BJ (cell line): ENCODE measurements at places on chromosomes 6 and 20. TPM values are rescaled to one million over a fixed set of nuclear protein-coding genes. Genes with fewer than 3 reads are reported as not detected.

GRCh38 chr6:53026526-53026925 is 31.4 kb upstream of the GSTA4 start:
- no peak for DNase-seq

Gene TM9SF4
- 97.4 and 101 TPM in 2 replicates for polyA plus RNA-seq

Gene WFDC12
- polyA plus RNA-seq: not detected in 2 replicates

DNA sequence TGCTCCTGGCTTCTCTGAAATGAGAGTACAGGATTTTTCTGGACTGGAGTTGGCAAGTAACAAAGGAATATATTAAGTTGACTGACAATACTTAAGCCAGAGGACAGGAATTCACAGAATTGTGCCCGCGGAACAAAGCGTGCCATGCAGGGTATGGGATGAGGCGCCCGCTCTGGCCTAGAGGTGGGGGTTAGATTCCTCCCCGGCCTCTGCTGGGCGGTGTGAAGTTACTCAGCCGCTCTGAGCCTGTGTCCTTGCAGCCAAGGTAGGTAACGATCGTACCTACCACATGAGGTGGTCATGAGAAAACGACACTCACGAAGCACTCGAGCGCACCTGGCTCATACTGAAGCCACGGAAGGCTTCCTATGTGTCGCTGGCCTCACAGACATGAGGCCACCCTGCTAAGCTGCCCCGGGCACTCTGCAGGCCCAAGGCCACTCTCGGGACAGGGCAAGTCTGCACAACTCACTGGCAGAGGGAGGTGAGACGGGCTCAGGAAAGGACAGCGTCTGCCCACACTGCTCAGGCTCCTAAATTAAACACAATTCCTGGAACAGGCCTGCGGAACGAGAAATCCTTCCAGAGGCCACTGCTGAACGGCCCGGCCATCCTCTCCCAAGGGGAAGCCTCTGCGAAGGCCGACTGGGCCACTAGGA is 70.8 kb downstream of the PSMG4 start:
- DNase-seq: no peak

Gene TMEM14B
- polyA plus RNA-seq: 52.4 and 89.4 TPM in 2 replicates

- no peak for DNase-seq
These were observed 32.7 kb downstream of the LYRM2 start for GRCh38 chr6:89605861-89606260.

GRCh38 chr6:44593539-44593944 is 206.0 kb downstream of the CDC5L start:
- no peak for DNase-seq

GRCh38 chr6:4812068-4812467 is 35.9 kb downstream of the CDYL start:
- no peak for DNase-seq

DNA sequence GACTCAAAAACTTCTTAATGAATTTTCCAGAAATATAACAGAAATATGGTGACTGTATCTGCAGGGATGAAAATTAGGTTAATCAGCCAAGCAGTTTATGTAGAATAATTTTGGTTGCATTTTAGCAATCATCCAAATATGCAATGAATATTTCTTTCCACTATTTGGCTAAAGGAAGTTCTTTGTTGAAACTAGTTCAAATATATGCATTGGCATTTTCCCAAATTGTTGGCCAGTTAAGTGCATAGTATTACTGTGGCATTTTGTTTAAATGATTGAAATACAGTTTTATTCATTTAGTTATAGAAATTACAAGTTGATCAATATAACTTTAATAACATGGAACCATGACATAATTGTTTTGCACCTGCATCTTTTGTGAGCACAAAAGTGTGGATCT is 115.5 kb downstream of the DOK5 start:
- DNase-seq: no peak

- no peak for DNase-seq
These were observed 584.4 kb downstream of the PKHD1 start for GRCh38 chr6:51502996-51503395.

GRCh38 chr6:64817525-64817924 is 889.5 kb downstream of the EYS start:
- DNase-seq: no peak

- DNase-seq: no peak
These were observed 41.5 kb downstream of the CDC40 start for GRCh38 chr6:110221738-110222137.

DNA sequence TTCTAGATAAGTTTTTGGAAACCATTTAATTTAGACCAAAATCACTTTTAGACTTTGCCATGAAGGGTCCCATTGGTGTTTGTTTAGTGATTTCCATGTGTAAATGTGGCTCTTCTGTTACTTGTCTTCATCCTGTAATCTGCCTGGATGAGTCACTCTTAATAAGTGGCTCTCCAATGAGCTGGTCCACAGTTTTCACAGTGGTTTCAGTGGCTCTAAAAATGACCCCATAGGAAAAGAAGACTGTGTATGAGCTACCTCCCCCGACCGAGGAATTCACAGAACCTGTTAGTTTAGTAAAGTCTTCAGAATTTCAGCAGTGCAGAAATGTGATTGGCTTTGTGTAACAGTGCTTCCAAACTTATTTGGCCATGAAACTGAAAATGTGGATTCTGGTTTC is 492.0 kb upstream of the MARCKS start:
- no peak for DNase-seq

- DNase-seq: no peak
These were observed 22.0 kb upstream of the CGA start for GRCh38 chr6:87116922-87117321.

Gene CLVS2
- polyA plus RNA-seq: under 0.01 TPM in 1 of 2 replicates, not detected in the other

GRCh38 chr6:10534419-10534762 is 13.2 kb downstream of the GCNT2 start:
- DNase-seq: no peak

Gene HUS1B
- 0.10 and 0.12 TPM in 2 replicates for polyA plus RNA-seq

DNA sequence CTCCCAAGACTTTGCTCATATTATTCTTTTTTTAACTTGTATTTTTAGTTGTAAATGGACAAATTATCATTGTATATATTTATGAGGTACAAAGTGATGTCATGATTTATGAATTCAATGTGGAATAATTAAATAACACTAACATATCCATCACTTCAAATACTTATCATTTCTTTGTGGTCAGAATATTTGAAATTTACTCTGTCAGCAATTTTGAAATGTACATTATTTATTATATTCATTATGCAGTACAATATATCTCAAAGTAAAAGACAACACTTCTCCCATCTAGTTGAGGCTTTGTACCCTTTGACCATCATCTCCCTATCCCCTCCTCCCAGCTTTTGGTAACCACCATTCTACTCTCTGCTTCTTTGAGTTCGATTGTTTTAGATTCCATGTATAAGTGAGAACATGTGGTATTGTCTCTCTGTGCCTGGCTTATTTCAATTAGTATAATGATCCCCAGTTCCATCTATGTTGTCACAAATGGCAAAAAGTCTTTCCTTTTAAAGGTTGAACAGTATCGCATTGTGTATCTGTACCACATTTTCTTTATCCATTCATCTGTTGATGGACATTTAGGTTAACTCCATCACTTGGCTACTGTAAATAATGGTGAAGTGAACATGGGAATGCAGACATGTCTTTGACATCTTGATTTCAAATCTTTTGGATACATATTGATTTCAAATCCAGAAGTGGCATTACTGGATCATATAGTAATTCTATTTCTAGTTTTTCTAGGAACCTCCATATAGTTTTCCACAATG is 197.2 kb downstream of the KIF6 start:
- no peak for DNase-seq

Gene HTR1B
- polyA plus RNA-seq: 1.4 and 3.1 TPM in 2 replicates

GRCh38 chr6:166509193-166509592 is 77.3 kb downstream of the RAMACL start:
- DNase-seq: no peak

Gene RRP36
- 43.1 and 52.7 TPM in 2 replicates for polyA plus RNA-seq

DNA sequence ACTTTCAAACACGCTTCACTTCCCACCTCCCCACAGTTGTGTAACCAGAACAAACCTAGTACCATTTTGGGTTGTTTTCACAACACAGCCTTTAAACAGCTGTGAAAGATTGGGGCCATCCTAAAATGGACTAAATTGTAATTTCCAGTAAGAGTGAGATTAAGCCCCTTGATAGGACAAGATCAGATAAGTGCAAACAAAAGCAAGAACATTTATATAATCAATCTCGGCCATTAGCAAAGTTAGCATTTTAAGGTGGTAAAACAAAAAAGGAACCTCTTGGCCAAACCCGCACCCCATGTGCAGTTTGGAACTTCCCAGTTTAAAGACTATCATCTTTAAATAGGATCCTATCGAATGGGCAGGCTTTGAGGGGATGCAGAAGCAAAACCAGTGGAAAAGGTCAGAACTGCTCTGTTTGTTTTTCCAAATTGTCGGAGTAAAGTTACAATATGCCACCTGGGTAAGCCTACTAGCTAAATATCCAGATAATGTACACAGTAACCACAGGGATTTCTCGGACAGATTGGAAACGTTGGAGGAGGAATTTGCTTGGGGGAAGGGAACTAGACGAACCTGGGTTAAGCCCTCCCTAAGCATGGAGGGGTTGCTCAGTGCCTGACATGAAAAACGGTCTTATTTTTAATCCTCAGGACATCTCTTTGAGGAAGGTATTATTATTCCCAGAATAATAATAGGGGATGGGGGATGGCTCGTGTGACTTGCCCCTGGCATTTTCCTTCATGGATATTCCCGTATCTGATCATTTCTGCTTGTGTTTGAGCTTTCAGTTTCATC is 159.8 kb upstream of the SALL4 start:
- DNase-seq: no peak

Gene KHDC1
- 7.7 and 8.0 TPM in 2 replicates for polyA plus RNA-seq

Gene EPB41L1
- polyA plus RNA-seq: 12.4 and 20.2 TPM in 2 replicates
